ENCODE measurements at places on chromosomes 1 and 21.

DNA sequence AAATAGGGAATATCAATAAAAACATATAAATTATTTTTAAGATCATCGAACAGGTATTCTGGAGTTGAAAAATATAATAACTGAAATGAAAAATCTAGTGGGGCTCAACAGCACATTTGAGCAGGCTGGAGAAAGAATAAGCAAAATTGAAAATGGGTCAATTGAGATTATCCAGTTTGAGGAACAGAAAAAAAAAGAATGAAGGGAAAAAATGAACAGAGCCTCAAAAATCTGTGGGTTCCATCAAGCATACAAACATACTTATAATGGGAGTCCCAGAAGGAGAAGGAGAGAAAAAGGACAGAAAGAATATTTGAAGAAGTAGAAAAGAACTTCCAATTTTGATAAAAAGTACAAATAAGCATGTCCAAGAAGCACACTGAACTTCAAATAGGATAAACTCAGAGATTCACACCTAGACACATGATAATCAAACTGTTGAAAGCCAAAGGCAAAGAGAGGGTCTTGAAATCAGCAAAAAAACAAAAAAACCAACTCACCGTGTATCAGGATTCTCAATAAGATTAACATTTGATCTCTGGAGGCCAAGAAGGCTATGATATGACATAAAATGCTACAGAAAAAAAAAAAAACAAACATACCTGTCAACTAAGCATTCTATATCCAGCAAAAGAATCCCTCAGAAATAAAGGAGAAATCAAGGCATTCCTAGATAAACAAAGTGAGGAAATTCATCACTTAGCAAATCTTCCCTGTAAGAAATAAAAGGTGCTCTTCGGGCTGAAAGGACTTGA lies 5.4 kb upstream of the COQ8A start:
- DNase-seq: no peak

GRCh38 chr1:154467434-154468102 lies 34.5 kb upstream of the TDRD10 start:
- no peak for DNase-seq

DNA sequence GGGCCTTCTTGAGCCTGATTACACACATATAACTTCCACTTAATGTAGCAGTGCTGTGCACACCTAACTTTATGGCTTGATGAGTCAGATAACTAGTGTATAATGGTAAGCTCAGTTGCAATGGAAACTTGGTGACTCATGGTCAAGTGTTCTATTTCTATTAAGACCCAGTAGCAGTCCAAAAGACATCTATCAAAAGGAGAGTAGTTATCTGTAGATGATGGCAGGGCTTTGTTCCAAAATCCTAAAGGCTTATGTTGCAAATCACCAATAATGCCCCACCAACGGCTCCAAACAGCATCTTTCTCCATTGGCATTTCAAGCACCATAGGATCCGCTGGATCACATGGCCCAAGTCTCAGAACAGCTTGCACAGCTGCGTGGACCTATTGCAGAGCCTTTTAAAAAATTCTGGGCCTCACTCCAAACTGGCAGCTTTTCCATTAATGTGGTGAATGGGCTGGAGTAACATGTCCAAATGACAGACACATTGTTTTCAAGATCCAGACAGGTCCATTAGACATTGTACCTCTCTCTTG lies 566.8 kb upstream of the USP24 start:
- DNase-seq: no peak

GRCh38 chr1:38997034-38997900 lies 6.2 kb downstream of the AKIRIN1 start:
- no peak for DNase-seq

- DNase-seq: no peak
Measured at GRCh38 chr1:72586023-72586685, 303.8 kb upstream of the NEGR1 start.

GRCh38 chr1:167465018-167465417 lies 53.3 kb downstream of the CD247 start:
- DNase-seq: no peak

DNA sequence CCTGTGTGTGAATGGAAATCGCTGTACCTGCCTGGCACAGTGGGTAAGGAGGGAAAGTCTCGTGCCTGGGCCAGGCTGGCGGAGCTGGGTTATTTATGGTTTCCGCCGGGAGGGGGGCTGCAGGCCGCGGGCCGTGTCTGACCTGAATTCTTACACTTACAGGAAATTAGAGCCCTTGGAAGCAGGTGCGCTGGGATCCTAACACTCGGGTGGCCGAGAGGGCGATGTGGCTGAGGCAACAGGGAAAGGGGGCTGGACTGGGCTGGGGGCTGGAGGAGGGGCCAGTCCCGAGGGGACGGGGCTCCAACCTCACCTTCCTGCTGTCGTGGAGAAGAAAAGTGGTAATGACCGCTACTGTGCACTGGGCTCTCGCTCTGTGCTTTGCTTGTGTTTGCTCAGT lies 109.4 kb upstream of the WNT4 start:
- no peak for DNase-seq

- no peak for DNase-seq
Measured at GRCh38 chr1:160860840-160861505, 1.7 kb downstream of the CD244 start.

DNA sequence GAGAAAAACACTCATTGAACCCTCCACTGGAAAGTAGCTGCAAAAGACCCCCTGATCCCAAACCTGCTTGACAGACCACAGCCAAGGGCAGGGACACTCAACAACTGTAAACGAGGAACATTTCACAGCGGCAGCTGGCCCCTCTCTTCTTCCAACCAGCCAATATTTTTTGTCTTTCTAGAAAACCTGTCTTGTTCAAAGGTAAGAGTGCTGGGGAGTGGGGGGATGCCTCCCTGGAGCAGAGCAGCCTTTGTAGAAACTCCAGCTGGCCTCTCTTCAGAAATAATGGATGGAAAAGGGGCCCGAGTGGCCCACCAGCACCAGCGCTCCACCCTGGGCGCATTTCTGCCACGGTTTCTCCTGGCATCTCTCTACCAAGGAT lies 384.0 kb downstream of the RRAGC start:
- DNase-seq: no peak

DNA sequence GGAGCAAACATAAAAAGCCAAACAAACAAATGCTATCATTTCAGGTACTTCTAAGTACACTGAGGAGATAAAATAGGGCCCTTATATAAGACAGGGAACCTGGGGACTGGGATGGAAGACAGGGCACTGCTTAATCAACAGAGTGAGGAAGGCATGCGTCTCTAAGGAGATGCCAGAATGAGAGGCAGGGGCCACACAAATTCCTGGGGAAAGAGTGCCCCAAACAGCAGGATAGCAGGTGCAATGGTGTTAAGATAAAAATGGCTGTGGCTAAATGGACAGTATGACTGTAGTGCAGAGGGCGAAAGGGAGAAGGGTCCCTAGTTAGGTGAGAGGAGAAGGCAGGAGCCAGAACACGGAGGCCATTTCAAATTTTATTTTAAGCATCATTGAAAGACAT lies 113.9 kb downstream of the ZBTB18 start:
- no peak for DNase-seq

DNA sequence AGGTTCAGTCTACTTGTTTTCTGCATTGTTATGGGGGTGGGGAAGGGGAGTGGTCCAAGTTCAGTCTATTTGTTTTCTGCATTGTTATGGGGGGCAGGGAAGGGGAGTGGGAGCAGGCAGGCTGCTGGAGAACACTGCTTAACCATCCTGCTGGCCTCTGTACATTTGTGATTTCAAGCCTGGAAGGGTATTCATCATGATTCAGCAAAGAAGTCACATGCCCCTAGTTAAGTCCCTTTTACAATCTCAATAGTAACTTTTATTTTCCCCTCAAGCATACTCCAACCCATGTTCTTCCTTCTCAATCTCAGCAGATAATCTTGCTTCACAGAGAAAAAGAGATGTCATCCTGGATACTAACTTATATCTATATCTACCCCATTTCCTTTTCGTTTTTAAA lies 7.9 kb downstream of the LYST start:
- DNase-seq: no peak

DNA sequence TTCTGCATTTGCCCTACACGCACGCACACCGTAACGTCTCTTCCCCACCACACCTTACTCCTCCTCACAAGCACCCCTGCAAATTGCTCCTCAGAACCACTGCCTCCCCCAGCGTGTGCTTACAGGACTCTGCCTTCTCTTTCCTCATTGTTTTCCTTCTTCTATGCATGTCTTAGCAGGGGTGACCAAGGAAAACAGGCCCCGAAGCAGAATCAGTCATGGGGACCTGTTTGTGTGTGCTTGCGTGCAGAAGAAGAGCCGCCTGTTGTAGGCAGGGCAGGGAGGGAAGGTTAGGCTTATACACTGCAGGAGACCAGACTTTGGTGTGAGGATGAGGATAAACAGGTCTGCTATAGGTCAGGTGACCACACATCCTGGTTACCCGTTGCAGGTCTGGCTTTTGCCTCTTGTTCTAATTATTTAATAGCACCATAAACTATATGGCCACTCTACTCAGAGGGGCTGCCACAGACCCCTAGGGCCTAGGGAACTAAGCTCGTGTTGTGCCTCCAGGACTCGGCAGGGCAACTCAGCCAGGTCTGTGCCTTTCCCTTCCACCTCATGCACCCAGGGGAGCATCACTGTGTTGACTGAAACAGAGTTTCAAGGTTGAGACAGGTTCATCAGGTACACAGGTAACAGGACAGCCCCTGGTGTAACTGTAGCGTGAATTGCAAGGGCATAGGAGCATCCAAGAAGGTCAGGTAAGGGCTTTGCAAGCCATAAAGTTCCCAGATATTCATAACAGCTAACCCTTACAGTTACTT lies 60.8 kb upstream of the EPS8L3 start:
- no peak for DNase-seq

GRCh38 chr1:25808481-25809244 lies 8.7 kb downstream of the SELENON start:
- DNase-seq: no peak

DNA sequence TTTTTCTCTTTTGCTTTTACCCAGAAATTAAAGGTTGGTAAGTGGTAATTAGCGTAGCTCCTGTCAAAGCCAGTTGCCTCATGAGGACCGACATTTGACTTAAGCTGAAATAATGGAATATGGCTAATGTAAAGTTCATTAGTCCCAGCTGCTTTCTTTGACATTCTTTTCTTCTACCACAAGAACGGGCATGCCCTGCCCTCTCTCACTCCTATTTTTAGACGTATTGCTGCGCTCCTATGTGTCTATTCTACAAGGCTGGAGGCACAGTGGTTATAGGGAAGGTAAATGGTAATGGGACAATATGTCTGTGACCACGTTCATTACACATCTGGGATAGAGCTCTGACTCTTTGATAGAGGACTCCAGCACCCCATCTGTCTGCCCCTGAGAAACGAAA lies 6.8 kb downstream of the CORT start:
- no peak for DNase-seq

DNA sequence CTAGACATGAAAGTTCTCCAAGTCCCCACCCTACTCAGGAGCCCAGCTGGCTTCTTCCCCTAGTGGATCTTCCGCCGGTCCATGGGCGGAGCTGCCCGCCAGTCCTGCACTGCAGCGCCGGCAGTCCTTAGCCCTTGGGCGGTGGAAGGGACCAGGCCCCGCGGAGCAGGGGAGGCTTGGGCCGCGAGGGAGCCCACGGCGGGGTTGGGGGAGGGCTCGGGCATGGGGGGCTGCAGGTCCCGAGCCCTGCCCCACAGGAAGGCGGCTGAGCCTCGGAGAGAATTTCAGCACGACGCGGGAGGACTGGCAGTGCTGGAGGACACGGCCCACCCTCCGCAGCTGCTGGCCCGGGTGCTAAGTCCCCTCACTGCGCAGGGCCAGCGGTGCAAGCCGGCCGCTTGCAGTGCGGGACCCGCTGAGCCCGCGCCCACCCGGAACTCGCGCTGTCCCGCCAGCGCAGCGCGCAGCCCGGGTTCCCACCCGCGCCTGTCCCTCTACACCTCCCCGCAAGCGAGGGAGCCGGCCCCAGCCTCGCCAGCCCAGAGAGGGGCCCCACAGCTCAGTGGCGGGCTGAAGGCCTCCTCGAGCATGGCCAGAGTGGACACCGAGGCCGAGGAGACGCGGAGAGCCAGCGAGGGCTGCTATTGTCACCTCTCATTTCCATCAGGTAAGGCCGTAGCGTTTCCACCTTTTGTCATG lies 1398.6 kb downstream of the MRPL39 start:
- DNase-seq: no peak

- DNase-seq: no peak
Measured at GRCh38 chr1:201310251-201310985, 27.1 kb downstream of the PKP1 start.

GRCh38 chr1:188367661-188368060 lies 1538.9 kb downstream of the PLA2G4A start:
- DNase-seq: no peak

DNA sequence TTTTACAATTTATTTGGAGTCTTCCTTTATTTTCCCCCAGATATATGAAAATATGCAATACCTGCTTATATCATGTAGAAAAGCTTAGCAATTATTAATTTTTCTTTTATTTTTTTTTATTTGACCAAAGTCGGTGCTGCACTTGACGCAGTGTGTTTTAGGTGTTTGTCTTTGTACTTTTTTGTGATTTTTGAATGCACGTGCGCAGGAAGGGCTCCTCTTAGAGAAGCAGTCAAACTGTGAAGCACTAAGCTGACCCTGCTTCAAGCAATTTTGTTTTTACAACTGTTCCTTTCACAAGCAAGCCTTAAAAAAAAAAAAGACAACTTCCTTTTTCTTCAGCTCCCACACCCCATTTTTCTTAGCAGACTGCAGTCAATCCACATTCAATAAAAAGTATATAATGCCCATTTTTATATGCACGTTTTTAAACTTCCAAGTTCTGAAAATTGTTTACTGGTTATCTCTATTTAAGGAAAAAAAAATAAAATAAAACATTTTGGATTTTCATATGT lies 267.4 kb downstream of the TM2D1 start:
- no peak for DNase-seq

DNA sequence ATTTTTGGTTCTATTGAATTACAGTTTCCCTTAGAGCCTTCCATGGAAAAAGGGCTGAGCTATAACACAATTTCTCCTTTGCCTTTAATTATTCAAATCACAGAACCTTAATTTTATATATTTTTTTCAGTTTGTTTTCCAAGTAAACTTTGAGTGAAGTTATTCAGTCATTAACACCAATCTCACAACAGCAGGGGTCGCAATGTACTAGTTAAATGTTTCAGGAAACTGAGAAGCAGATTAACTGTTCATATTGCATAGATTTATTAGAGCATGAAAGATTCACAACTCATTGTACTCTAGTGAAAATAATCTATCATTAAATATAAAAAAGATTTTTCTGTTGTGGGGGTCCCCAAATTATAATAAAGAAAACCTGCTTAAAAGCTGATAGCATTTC lies 64.1 kb downstream of the KIFAP3 start:
- DNase-seq: no peak

GRCh38 chr1:4344065-4344732 lies 310.2 kb upstream of the AJAP1 start:
- no peak for DNase-seq

- no peak for DNase-seq
Measured at GRCh38 chr1:243793298-243793697, 56.7 kb downstream of the AKT3 start.

- DNase-seq: no peak
Measured at GRCh38 chr1:246035060-246035541, 472.0 kb downstream of the SMYD3 start.

GRCh38 chr1:172325531-172325930 lies 95.0 kb upstream of the C1orf105 start:
- DNase-seq: no peak

- DNase-seq: no peak
Measured at GRCh38 chr1:74333244-74333643, 98.1 kb downstream of the TNNI3K start.
